ENCODE measurements at places on chromosomes 2 and 18.

DNA sequence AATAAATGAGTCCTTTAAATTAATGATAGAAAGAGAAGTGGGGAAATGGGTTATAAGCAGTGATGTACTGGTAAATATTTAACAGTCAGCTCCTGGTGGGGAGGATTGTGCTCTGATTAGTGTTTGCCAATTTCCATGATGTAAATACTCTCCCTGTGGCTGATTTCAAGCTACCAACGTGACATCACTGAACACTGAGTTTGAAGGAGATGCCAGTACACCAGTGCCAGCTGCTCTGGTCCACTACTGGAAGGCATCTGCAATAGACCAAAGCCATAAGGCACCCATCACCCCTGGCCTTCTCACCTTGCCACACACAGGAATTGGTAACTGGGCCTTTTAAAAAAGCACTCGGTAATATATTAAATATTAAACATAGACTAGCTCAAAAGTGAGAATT lies 77.7 kb downstream of the TGOLN2 start:
- no peak for DNase-seq

DNA sequence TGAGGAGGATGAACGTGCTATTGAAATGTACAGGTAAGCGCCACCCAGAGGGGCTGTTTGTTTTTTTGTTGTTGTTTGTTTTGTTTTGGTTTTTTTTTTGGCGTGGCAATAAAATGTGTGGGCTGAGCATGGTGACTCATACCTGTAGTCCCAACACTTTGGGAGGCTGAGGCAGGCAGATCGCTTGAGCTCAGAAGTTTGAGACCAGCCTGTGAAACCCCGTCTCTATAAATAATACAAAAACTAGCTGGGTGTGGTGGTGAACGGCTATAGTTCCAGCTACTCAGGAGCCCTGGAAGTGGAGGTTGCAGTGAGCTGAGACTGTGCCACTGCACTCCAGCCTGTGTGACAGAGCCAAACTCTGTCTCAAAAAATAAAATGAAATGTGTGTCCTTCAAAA lies 6.2 kb downstream of the PDCL3 start:
- no peak for DNase-seq

- DNase-seq = no peak
Observed at GRCh38 chr2:208929139-208929864, 494.5 kb upstream of the MAP2 start.

- DNase-seq = peak; percentile 41
Observed at GRCh38 chr2:234705108-234705507, 208.2 kb upstream of the ARL4C start.

DNA sequence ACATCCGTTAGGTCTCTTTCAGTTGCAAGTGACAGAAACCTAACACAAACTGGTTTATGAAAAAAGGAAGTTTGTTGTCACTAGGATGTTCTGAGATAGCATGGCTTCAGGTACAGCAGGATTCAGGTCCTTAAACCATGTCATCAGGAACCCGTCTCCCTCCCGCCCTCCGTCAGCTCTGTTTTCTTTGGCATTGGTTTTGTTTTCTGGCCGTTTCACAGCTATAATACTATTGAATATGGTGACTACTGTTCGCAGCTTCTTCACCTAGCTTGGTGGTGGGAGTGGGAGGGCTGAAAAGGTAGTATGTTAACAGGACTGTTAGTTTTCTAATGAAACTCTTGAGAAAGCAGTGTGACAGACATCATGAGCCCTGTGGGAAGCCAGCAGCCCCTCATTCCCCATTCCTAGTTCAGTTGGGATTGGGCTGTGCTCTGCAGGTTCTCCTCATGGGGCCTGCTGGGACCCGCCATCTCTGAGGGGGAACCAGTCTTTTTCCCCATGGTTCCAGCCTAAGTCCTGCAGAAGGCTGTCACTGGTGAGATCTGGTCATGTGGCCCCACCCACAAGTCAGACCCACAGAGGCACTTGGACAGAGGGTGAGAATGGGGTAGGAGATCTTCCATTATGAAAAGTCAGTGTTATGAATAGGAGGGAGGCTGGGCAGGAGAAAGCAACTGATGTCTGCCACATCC lies 12.1 kb downstream of the PTMA start:
- no peak for DNase-seq

DNA sequence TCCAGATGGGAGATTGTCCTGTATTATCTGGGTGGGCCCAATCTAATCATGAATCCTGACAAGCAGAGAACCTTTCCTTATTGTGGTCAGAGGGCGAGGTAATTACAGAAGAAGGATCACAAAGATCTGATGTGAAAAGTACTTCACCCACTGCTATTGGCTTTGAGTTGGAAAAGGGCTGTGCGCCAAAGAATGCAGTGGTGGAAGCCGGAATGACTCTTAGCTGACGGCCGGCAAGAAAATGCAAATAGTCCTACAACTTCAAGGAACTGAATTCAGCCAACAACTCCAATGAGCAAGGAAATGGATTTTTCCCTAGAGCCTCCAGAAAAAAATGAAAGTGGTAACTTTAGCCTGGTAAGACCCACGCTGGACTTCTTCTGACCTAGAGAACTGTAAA lies 67.3 kb downstream of the CTNNA2 start:
- DNase-seq = no peak

DNA sequence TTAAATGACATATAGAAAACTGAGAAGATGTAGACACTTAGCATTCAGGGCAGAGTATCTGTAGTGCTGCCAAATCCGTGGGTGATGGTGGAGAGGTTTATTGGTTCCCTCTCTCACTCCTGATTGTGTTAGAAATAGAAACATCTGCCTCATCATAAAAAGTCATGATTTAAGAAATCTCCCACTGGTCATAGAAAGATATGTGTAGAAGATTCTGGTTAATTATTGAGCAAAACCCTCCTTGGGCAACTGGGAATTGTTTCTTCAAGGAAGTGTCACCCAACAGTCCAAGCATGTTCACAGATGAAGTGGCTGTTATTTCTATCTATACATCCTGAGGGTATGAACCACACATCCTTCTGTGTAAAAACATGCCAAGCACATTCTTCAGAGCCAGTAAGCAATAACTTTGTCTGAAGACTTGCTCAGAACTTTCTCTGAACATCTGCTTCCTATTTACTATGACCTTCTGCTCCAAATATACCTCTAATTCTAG lies 33.6 kb upstream of the CHRNA1 start:
- DNase-seq = peak; percentile 58

GRCh38 chr2:74525717-74526648 lies at the start of gene DQX1:
TSS of gene DQX1 (minus strand) at chr2:74526231. CDS start at chr2:74525729, 502 bp downstream.
- peak; percentile 46 for DNase-seq

DNA sequence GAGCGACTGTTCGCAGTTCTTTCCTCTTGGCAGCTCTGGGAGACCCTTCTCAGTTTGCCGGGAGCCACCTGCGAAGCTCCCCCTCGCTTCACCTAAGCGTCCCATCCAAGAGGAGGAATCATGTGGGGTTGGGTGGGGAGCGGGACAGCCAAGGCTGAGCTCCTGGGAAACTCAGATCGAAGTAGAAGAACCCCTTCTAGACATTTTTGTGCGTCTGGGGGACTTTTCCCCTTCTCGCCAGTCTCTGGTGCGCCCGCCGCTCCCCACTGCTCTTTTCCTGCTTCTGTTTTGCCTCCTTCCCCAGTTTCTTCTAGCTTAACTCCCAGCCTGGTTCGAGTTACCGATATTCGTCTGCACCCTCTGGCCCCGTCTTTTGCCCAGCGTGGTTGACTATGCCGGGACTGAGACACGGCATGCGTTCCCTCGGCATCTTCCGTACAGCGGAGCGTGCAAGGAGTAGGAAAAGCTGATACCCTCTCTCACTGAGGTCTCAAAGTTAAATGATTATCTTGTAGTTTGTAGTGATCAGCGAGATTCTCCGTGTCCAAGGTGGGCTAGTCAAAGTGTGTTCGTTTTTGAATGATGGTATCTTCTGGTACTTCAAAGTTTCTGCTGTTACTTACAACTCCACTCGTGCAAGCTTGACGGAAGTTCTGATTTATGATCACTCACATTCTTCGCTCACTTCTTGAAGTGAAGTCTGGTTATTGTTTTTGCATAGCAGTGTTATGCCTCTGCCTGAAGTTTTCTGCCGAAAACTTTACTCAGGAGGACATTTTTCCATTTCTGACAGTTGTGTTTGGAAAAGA lies 664 bp downstream of the CAMKMT start:
- peak; percentile 56 for DNase-seq

DNA sequence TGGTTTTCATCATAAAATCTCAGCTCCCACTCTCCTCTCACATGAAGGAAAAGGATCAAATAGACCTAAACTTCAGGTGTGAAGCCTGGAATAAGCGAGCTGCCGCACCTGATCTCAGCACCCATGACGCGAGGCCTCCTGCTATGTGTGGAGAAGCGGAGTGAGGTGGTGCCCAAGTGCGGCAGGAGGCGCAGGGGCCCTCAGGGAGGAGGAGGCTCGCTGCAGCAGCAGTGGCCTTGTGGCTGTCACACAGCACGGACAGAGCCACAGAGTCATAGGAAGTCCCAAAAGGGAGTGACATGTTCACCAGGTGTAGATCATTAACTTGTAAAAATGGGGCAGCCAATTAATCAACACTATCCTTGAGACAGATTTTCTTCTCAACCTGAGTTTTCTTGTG lies 9.1 kb downstream of the SCLY start:
- DNase-seq = no peak

GRCh38 chr2:85725451-85725850 lies 28.3 kb upstream of the ATOH8 start:
- DNase-seq = no peak

GRCh38 chr18:76619621-76620315 lies 124.7 kb upstream of the ZNF516 start:
- peak; percentile 82 for DNase-seq

GRCh38 chr2:168645696-168646338 lies 156.6 kb upstream of the NOSTRIN start:
- DNase-seq = no peak

DNA sequence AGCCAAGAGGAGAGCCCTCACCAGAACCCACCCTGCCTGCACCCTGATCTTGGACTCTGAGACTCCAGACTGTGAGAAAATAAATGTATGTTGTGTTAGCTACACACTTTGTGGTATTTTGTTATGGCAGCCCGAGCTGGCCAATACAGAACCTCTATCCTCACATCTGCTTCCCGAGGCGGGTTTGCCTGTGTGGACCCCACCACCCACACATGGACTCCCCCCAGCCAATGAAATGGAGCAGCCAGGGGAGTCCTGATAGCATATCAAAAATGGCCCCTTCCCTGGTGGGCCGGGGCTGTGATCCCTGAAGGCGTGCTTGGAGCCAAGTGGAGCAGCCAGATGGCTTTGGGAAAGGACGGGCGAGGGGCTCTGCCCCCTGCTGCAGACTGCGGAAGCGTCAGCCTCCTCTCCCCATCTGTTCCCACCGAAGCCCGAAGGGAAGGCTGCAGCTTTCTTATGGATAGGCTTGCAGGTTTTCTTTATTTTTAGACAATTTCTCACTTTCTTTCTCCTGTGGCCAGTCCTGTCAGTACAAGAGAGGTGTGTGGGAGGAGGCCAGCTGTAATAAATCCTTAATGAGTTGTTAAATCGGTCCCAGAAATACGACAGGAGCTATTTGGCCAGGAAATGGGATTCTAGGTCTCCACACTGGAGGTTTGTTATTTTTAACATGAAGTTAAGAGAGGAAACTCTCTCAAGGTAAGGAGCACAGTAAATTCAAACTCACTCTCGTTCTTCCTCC lies 34.4 kb downstream of the TEX51 start:
- DNase-seq = no peak

DNA sequence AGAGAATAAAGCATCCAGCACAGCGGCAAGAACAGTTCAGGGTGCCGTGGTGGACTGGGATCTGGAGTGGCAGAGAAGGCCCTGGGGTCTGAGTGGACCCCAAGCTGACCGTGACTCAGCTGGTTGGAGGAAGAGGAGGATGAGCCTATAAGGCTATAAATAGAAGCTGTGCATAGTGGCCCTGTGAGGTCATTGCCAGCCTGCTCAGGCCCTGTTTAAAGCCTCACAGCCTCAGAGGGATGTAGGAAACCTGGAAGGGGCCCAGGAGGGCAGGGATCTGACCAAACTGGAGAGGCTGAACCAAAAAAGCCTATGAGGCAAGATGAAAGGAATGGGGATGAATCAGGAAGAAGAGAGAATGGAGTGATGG lies 11.3 kb upstream of the DES start:
- peak; percentile 75 for DNase-seq

- DNase-seq = peak; percentile 62
Observed at GRCh38 chr18:44579028-44579702, 101.5 kb upstream of the SETBP1 start.

GRCh38 chr2:205017381-205017780 lies 472.1 kb downstream of the PARD3B start:
- no peak for DNase-seq

DNA sequence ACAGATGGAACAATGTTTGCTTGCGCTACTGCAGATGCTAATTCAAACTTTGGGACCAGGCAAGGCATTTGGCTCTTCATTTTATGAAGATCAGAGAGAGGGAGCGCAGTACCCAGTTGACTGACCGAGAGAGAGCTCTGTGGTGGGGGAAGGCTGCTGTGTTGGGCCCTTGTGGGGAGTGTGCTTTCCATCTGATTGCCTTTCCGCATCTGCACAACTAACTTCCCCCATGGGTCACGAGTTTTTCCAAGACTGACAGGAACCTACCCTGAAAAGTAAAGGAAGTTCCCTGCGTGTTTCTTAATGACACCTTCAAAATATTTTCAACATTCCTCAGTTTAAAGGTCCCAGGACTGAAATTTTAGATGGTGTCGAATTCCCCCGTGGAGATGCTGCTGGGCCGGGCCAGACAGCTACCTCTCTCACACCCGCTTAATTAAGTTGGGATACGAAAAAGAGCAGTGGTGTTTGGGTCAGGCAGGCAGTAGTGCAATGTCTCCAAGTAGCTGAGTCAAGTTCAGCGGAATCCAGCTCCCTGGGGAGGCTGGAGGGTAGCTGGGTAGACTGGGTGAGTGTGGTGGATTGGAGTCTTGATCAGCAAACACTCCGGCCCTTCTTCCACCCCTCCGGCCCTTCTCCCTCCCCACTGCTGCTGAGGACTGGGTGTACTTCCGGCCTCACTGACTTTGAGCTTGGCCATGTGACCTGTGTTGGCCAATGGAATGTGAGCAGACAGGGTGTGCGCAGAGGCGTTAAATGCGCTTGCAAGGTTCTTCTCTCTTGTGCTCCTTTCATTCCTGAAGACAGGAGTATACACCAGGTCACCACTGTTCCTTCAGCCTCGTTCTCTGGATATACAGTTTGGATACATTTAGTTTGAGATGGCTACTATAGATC lies 2.3 kb upstream of the ARHGAP25 start:
- DNase-seq = no peak

GRCh38 chr18:75168619-75169018 lies 40.3 kb downstream of the PTGR3 start:
- DNase-seq = no peak

- peak; percentile 76 for DNase-seq
Observed at GRCh38 chr18:43587538-43588153, 310.4 kb upstream of the SYT4 start.

GRCh38 chr2:71071681-71072398 lies 3.4 kb downstream of the NAGK start:
- DNase-seq = peak; percentile 17

Measured in choroid plexus epithelial cell (primary cell).